ENCODE measurements at places on chromosomes 4 and X. TPM values are rescaled to one million over a fixed set of nuclear protein-coding genes. Genes with fewer than 3 reads are reported as not detected.

The WNK3 gene
- 0.29 TPM for total RNA-seq

The IL2RG gene
- total RNA-seq = 0.43 TPM

The TMEM35A gene
- total RNA-seq = 15.2 TPM

The TXK gene
- 0.29 TPM for total RNA-seq

The GPR119 gene
- total RNA-seq = not detected

The CSAG1 gene
- total RNA-seq = not detected

The REST gene
- 58.8 TPM for total RNA-seq

The AWAT2 gene
- not detected for total RNA-seq

The PALLD gene
- total RNA-seq = 240 TPM

The ARHGAP24 gene
- total RNA-seq = 78.0 TPM

The EXOC1L gene
- not detected for total RNA-seq

The TCP11X2 gene
- total RNA-seq = not detected

The HSFX3 gene
- not detected for total RNA-seq

The YIPF7 gene
- not detected for total RNA-seq

The ATOH1 gene
- total RNA-seq = not detected

The TSC22D3 gene
- 14.5 TPM for total RNA-seq

The WWC2 gene
- total RNA-seq = 45.1 TPM

The CLCN4 gene
- total RNA-seq = 7.2 TPM

The HELT gene
- total RNA-seq = not detected

The PDGFRA gene
- total RNA-seq = 178 TPM

The NUDT10 gene
- total RNA-seq = 0.14 TPM

The ZC4H2 gene
- 3.7 TPM for total RNA-seq

The KLHL13 gene
- total RNA-seq = 0.14 TPM

The TMSB15A gene
- 1.0 TPM for total RNA-seq

The LDOC1 gene
- total RNA-seq = 6.2 TPM

The XPNPEP2 gene
- total RNA-seq = not detected

The SPANXA2 gene
- not detected for total RNA-seq

The ZNF141 gene
- 11.2 TPM for total RNA-seq

The SOX3 gene
- not detected for total RNA-seq

The MAGED4 gene
- 18.5 TPM for total RNA-seq

The ABCB7 gene
- 19.2 TPM for total RNA-seq

The SSX1 gene
- total RNA-seq = not detected

The FSTL5 gene
- total RNA-seq = not detected

The ZMAT1 gene
- total RNA-seq = 0.72 TPM

The CLGN gene
- 2.7 TPM for total RNA-seq

The CYSLTR1 gene
- 0.29 TPM for total RNA-seq

The RHOXF2B gene
- not detected for total RNA-seq

The MUC7 gene
- total RNA-seq = not detected

The MAGEE1 gene
- 0.29 TPM for total RNA-seq

The ETDA gene
- not detected for total RNA-seq

The SAGE1 gene
- not detected for total RNA-seq

The GC gene
- total RNA-seq = not detected

The RPS6KA6 gene
- total RNA-seq = under 0.01 TPM
